Stimulated activated CD4-positive, alpha-beta T cell treated with anti-CD3 and anti-CD28 coated beads, TNF-alpha, amount 100 ng/mL, for 4 hours (primary cell): ENCODE measurements at places on chromosomes 7 and 10.

DNA sequence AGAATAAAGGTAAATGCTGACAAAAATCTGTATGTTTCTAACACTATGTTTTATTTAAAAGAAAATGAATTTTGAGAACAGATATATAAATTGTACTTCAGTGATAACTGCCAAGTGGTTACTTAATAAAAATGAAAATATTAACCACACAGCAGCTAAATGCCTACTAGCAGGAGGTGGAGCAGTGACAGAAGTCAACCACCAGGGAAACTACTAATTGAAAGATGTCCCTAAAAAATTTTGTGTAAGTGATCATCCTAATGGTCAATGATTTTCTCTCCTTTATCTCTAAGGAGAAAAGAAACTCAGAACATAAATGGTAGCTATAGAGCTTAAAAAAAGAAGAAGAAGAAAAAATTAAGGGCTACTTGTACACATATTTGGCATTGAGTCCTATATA is 22.9 kb downstream of the WNT16 start:
- no peak for DNase-seq

DNA sequence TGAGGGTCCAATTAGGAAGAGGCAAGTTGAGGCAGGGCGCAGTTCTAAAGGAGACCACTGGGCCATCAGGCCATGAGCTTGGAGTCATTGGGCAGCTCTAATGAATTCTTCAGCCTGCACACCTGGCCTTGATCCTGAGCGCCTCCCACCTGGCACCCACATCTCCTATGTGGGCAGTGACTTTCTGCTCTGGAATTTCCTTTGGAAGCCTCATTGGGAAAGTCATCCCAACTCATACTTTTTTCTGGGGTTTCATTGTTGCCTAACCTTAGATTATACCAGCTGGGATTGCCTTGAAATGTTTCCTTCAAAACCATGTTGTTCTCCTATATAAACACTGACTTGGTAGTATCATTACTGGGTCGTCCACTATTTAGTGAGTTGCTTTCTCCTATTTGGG is 54.1 kb downstream of the PLPP4 start:
- no peak for DNase-seq

- DNase-seq: no peak
Measured at GRCh38 chr10:117860823-117861222, 185.9 kb downstream of the RAB11FIP2 start.

- no peak for DNase-seq
Measured at GRCh38 chr7:98314469-98314868, 33.0 kb downstream of the BRI3 start.

- DNase-seq: no peak
Measured at GRCh38 chr7:446289-446935, 73.2 kb downstream of the PDGFA start.

GRCh38 chr7:95295397-95295796 is 28.9 kb downstream of the PON1 start:
- DNase-seq: no peak

DNA sequence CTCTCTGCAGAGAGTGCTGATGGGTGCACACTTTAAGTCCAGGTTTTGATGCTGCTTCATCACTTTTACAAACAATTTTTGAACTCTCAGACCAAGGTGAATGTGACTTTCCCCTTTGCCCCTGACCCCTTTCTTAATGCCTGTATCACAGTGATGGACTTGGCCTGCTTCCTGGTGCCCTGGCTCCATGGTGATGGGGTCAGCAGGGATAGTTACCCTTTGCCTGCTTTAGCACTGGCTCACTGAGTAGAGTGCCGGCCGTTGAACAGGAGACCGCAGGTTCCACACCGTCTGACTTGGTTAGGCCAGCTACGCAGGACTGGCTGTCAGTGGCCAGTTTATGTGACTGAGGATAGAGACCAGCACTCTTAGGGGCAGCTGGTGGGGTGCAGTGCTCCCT is 40.1 kb downstream of the LRGUK start:
- no peak for DNase-seq

DNA sequence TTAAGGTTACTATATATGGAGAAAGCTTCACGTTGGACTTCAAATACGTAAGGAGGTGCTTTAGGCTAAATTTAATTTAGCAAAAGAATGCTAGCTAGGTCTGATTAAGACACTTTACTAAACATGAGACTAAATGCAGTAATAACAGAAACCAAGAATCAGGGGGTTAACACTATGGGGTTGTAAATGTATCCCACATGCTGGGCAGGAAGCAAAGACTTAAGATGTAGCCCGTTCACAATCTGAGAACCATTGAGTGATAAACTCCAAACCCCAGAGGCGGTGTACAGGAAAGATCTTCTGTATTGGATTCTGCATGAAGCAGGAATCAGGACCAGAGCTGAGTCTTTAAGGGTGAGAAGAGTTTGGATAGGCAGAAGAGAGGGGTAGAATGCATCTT is 60.4 kb downstream of the FZD1 start:
- DNase-seq: no peak

GRCh38 chr7:130491841-130492522 is at the start of gene MEST:
TSS of gene MEST (plus strand) at chr7:130492085. CDS start at chr7:130492314, 229 bp downstream.
- no peak for DNase-seq

- no peak for DNase-seq
Measured at GRCh38 chr7:91378131-91378530, 113.9 kb downstream of the FZD1 start.

- DNase-seq: no peak
Measured at GRCh38 chr7:121012919-121013318, 24.4 kb downstream of the CPED1 start.

GRCh38 chr10:132247943-132248342 is 59.8 kb downstream of the STK32C start:
- no peak for DNase-seq

GRCh38 chr10:97607095-97607636 is 17.6 kb downstream of the C10orf62 start:
- DNase-seq: no peak

- no peak for DNase-seq
Measured at GRCh38 chr7:12233175-12233574, 22.1 kb downstream of the TMEM106B start.

GRCh38 chr7:28018856-28019465 is 161.6 kb downstream of the JAZF1 start:
- no peak for DNase-seq

GRCh38 chr10:43957267-43958070 is 308.8 kb upstream of the ZNF32 start:
- DNase-seq: no peak

DNA sequence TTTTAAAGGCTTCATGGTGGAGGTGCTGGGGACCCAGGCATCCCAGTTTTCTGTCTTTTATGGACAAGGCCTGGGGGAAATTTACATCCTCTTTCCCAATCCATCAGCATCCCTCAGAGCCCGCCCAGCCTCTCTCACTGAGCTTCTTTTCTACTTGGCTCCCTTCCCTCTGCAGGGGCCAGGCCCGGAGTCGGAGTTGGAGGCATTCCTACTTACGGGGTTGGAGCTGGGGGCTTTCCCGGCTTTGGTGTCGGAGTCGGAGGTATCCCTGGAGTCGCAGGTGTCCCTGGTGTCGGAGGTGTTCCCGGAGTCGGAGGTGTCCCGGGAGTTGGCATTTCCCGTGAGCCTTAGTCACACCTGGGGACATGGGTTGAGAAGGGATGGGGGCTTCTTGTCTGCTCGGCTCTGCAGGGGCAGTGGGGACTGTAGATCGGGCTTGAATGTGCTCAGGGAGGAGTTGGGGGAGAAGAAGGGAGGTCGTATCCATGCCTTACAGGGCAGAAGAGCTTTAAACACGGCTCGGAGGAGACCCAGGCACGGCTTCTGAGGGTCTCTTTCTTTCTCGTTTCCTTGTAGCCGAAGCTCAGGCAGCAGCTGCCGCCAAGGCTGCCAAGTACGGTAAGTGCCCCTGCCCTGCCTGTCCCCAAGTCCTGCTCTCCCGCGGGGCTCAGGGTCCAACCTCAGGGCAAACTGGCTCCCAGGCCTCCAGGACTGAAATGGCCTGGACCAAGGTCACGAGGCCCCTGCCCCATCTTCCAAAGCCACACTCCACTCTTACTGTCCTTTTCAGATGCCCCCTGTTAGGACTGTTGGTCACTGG is 27.3 kb upstream of the LIMK1 start:
- no peak for DNase-seq

- peak; percentile 7 for DNase-seq
Measured at GRCh38 chr10:79445977-79446757, 743 bp upstream of the ZCCHC24 start.

GRCh38 chr10:65194555-65194954 is 1673.4 kb downstream of the REEP3 start:
- DNase-seq: no peak

DNA sequence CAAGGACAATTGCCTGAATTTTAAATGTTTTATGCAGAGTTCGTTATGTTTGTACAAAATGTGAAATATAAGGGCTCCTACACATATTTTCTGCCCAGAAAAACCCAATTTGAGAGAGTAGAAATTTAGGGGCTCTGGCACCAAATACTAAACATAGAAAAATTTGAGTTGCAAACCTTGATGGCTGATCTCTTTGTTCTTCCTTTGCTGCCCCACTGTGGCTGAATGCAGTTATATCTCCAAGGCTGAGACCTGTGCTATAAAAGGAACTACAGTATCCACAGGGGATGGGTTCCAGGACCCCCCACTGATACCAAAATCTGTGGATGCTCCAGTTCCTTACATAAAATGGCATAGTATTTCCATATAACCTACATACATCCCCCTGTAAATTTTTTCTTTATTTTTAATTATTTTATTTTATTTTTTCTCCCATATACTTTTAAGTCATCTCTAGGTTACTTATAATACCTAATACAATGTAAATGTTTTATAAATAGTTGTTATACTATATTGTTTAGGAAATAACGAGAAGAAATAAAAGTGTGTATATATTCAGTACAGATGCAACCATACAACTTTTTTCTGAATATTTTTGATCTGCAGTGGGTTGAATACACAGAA is 22.5 kb downstream of the CFAP43 start:
- DNase-seq: no peak

GRCh38 chr10:84197643-84198042 is 3.3 kb downstream of the CDHR1 start:
- no peak for DNase-seq

DNA sequence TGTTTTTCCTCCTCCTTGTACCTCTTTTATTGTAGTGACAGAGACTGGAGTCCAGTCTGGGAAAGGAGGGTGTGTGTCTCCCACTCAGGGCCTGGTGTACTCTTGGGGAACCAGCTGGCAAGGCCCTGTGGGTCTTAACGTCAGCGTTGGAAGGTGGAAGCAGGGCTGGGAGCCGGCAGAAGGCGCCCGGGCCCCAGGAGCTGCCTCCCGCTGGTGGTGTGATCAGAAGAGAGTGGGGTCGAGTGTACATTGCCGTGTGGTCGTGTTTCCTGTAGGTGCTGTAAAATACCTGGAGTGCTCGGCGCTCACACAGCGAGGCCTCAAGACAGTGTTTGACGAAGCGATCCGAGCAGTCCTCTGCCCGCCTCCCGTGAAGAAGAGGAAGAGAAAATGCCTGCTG is 45.7 kb downstream of the DAGLB start:
- DNase-seq: no peak

GRCh38 chr10:43352951-43353350 is 18.5 kb upstream of the FXYD4 start:
- no peak for DNase-seq

DNA sequence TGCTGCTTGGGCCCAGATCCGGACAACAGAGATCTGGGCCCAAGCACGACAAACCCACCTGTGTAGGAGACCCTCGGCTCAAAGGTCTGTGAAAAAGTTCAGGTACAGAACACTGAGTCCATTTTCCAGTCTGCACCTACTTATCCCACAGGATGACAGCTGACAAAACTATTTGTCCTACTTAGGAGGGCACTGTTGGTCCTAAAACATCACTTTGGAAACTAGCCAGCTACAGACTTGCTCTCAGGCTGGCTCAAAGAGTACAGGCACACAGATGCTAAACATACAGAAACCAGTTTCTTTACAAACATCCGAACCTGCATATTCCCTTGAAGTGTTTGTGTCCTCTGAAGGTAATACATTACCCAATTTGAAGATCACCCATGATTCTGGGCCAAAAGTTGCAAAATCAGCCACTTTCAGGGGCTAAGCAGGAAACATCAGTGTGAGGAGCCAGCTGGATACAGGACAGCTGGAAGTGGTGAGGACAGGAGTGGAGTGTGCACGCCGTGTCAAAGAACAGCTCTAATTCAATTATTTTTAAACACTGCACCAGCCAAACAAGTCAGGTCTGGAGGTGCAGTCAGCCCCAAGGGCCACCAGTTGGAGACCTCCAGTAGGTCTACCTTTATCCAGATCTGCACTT is 88.5 kb downstream of the NOC3L start:
- DNase-seq: no peak

- no peak for DNase-seq
Measured at GRCh38 chr7:25726781-25727311, 425.2 kb upstream of the NFE2L3 start.

DNA sequence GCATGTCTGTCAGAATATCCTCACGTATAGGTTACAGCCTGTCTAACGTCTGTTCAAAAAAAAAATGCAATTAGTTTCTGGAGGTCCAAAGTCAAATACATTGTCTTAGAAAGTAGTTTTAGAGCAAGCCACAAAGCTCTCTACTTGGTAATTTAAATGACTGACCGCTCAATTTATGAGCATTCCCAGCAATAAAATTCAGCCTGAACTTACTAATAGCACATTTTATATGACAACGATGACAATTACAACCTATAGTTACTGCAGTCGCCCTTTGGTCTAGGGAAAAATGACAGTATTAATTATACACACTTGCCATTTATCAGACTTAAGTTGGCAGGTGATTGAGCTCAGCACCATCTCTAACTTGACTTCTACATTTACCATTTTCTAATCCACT is 425.8 kb upstream of the STEAP1 start:
- no peak for DNase-seq

GRCh38 chr10:69057951-69058297 is 30.0 kb upstream of the SRGN start:
- no peak for DNase-seq

DNA sequence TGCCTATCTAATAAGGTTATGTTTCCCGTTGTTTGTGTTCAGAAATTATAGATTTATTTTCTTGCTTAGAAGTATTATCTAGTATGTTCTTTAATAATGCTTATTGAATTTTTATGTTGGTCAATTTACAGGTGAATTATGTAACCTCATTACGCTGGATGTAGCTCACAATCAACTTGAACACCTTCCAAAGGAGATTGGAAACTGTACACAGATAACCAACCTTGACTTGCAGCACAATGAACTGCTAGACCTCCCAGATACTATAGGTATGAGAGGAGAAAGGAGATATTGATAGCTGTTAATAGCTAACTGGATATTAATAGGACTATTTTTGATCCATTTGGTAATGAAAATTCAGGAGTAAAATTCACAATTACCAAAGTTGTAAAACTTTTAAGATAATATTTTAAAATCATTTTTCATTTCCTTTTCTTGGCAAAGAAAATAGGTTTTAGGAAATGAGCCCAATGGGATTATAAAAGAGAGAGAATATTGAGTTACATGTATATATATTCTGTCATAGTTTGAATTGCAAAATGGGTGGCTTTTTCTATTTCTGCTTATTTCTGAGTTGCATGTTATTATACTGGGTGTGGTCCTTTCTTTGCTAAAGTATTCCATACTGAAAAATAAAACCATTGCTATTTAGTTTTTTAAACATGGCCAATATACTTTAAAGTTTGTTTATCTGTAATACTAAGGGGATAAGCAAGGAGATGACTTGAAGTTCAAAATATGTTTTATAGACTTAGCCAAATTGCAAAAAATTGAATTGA is 66.3 kb downstream of the SHOC2 start:
- DNase-seq: no peak
